ENCODE measurements at places on chromosomes 2 and 18. TPM values are rescaled to one million over a fixed set of nuclear protein-coding genes. Genes with fewer than 3 reads are reported as not detected.
A peak's percentile ranks its signal among the peaks of the same experiment; 100 is the strongest.

CFAP65 gene
- 0.23 TPM for total RNA-seq

ANKRD30B gene
- not detected for total RNA-seq

AGAP1 gene
- total RNA-seq: 25.1 TPM

STAT4 gene
- total RNA-seq: 0.16 TPM

DNAJC5G gene
- total RNA-seq: 0.39 TPM

NT5DC4 gene
- total RNA-seq: not detected

DNA sequence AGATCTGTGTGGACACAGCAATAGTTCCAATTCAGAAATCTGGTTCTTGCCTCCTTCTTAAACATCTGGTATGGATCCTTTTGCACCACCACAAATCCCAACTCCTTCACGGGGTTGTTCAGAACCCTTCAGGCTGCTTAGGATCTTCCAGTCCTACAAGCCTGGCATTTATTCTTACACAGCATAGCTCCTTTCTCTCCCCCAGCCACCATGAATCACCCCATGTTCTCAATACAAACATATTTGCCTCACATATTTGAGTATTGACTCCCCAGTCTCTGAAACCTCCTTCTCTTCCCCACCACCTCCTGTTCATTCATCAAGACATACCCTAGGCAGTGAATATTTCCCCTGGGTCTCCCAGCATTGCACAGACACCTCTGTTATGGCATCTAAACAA, 155.2 kb downstream of the ALK start:
- no peak for DNase-seq

- peak; percentile 80 for DNase-seq
Observed at GRCh38 chr2:84741182-84741822, 139.6 kb downstream of the TRABD2A start.

DNA sequence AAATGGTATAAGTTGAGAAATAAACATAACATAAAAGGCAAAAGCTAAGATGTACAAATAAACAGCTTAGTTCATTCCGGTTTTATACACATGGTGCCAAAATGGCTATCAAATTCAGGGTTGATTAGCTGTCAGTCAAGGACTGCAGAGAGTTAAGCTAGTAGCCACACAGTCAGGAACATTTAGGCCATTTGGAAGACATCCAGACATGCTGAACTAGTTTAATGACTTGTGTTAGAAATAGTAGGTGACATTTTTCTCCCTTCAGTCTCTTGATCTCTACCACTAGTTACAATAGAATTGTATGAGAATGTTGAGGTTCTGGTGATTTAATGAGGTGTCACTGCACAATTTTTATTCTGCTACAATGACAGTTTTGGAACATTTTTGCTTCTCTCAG, 394.4 kb upstream of the SPHKAP start:
- DNase-seq: no peak

- DNase-seq: peak; percentile 18
Observed at GRCh38 chr2:217356781-217357180, 496.9 kb upstream of the TNP1 start.
